ENCODE measurements at places on chromosomes 4 and X.

DNA sequence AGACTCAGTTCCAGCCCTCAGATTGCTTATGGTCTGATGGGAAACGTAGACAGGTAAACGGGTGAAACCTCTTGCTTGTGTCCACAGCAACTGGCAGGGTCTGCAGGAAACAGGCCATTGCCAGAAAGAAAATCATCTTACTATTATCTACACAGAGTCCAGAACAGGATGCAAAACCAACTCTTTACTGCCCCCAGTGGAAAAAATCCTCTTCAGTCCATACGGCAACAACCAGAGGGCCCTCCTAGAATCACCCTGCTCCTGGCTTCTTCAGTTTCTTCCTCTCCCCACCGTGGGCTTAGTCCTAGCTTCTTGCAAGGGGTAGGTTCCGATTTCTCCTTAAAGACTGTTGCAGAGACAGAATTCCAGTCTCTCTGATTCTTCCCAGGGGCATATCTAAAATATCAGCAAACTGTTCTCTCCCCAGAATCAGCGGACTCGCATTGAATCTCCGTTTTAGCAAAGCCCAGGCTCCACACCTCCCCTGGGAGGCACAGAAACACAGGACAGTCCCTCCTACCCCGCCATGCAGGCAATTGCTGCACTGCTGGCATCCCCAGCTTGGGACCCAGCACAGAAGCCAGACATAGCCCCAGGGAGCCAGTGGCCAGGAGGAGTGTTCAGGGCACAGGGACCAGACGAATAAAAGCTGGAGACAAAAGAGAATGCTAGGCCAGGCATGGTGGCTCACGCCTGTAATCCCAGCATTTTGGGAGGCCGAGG, 41.0 kb upstream of the SH3RF1 start:
- DNase-seq: peak; percentile 60

DNA sequence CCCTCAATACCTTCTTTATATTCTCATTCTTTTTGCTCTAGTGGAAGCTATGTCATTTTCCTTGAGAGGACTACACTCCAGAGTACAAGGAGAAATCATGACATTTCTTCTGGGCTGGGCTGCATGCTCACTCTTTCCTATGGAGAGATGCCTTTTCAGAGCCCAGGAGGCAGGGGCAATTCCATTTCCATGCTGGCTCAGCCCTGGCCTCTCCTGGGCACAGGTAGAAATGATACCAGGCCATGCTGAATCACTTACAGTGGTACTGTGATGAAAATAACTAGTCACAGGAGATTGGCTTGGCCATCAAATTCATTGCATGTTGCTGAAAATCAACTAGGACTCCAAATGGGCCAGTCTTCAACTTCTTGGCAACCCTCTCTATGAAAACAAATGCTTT, 34.0 kb upstream of the PPARGC1A start:
- no peak for DNase-seq

- no peak for DNase-seq
Measured at GRCh38 chrX:72381439-72382201, 75.9 kb upstream of the CITED1 start.

DNA sequence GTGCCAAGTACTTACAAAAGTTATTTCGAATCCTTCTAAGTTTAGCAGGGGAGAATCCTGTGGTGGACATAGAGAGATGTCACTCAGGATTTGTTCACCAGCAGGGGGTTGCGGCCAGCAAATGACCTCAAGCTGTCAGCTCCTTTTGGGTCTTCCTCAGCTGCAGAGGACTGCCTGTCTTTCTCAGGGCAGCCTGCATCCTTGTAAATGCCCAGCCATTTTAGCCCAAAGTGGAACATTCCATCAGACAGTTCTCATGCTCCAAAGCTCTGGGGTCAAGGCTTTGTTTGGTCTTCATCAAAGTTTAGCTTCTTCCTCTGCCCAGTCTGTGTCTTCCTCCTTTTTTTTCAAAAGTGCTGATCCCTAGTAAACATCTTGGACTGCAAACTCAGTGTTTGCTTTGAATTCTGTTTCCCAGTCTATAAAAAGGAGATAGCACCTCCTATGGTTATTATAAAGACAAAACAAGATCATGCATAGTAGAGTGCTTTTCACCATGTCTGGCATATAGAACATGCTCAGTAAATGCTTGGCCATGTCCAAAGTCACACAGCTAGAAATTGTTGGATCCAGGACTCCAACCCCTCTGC, 156.4 kb upstream of the GATB start:
- no peak for DNase-seq

GRCh38 chr4:180057299-180057721, 2185.9 kb upstream of the TENM3 start:
- peak; percentile 11 for DNase-seq

GRCh38 chrX:73683236-73683859, 120.4 kb downstream of the CHIC1 start:
- DNase-seq: no peak

DNA sequence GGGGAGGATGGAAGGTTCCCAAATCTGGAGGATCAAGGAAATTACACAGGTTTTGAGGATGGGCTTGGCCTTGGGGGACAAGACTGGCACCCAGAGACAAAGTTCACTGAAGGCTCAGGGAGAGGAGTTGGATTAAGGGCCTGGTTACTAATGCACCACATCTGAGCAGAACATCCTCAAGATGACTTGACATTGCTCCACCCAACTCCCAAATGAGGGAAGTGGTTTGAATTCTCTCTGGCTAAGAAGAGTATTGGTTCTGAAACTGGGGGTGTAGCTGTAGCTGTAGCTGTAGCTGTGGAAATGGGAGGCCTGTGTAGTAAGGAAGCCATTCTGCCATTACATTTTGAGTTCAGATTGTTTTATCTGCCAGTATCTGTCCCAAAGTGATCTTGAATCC, 129.4 kb downstream of the RASL11B start:
- DNase-seq: no peak

DNA sequence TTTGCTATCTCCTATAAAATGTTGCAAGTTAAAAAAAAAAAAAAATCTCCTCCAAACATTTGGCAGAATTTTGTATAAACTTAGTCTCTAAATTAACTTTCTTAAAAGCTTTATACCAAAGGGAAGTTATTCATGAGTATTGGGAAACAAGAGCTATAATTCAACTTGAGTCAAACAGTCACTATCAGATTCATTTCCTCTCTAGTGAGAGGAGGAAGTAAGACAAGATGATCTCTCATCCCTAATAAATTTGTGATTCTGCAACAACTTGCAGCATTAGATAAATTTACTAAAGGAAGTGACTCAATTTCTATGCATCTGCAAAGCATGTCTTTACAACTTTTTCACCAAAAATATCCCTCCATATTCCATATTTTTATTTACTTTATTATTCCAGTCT, 135.4 kb upstream of the GNPDA2 start:
- DNase-seq: no peak

DNA sequence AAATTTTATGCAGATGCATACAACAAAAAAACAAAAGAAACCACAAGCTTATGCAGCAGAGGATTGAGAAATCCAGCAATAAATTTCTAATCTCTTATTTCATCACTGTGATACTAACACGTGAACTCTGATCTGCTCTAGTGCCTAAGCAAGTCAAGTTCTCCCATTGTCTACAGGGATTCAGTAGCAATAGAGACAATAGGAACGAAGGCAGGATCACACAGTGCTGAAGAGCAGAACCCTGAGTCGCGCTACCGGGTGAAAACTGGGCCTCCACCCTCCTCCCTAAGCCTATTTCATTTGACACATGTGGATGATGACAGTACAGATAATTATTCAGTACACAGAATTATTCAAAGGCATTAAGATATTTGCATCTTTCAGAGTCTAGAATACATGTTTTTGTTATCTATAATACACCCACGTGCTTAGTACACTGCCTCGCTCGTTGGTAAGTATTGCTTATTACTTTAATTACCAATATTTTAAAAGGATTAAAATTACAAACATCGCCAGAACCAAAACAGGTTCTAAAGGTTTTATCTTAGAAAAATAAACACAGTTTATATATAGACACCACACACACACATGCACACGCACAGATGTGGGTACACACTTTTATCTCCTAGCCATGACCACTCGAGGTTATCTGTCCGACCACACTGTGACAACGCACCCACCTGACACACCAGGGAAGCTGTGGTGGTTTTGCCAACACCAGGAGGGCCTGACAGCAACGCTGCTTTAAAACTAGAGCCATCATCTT, 60.1 kb downstream of the RFC1 start:
- DNase-seq: no peak

DNA sequence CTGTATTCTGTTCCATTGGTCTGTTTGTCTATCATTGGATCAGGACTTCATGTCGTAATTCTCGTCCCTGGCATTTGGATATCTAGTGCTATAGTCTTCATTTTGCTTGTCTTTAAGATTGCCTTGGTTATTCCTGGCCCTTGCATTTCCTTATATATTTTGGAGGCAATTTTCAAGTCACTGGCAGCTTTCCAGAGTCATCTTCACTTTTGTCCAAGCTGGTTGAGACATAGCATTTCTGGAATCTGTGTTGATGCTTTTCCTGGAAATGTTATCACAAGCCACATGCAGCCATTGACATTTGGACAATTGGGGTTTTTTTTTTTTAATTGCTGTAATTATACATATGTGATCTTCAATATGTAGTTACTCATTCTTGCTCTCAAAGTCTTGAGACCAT, 45.2 kb upstream of the HGFAC start:
- DNase-seq: no peak

DNA sequence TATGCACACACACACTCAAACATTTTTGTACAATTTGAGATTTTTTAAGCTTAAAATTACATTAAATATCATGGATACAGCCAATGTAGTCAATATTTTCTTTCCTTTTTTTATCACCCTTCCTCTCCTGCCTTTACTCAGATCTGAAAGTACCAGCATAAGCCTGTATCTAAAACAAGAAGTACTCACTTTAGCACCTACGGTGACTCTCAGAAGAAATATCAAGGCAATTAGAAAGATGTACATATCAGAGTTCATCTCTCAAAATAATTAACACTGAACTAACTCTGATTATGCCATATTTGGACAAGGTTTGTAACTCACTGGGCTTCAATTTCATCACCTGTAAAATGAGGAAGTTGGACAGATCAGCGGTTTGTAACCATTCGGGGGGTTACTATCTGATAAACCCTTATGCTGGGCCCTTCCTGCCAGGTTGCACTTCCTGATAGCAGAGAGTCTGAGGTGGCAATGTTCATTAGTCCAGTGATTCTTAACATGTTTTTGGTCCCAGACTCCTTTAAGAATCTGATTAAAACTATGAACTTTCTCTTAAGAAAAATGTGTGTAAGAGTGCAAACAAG, 5.7 kb upstream of the GPR174 start:
- DNase-seq: peak; percentile 19

DNA sequence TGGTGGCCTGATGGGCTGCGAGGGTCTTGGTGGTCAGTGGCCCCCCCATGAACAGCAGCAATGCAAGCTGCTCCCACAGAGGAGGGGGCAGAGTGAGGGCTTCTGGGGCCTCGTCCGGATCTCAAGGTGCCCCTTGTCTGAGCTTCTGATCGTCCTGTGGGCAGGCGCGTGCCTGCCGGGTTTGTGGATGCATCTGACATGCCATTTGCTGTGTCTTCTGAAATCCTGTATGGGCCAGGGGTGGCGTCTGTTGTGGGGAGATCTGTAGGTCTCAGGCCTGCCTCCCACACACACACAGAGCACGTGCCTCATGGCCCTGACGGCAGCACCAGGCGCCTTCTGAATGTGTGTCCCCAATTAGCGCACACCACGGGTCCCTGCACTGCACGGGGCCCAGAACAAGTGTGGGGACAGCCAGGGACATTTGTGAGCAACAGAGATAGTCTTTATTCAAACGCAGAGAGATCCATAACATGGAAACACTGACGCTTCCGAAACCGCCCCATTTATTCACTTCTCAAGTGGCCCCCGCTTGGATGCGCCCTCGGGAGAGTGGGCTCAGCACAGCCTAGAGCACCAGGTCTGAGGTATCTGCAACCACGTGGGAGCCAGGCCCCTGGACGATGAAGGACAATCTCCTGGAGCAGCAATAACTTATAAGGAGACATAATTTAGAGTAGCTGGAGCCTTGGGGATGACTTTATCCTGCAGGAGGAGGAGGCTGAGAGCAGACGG, 5.7 kb downstream of the SPON2 start:
- DNase-seq: no peak

- peak; percentile 26 for DNase-seq
Measured at GRCh38 chr4:143372093-143372915, 35.6 kb downstream of the GAB1 start.

DNA sequence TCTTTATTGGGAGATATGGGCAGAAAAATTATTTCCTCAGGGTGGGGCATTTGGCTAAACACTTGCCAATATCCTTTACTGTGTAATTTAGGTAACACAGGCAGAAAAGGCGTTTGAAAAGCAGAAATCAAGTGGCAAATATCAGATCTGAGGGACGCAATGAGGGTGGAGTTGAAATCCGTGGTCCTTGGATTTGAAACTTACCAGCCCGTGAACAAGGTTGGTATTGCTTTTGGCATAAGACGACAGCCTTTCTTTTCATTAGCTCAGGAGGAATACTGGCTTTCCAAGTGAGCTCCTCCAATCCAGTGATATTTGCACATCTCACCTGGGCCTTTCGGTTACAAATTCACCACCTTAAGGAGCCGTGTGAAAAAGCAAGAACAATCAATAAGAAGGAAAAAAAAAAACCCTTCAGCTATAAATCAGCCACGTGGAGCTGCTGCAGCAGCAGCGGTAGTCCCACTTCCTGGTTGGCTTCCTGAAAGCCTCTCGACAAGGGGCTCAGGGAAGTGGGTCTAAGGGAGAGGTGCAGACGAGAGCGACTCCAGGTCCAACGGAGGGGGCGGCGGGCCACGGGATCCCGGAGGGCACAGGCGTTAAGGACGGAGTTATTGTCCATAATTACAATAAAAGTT, 734 bp upstream of the GALNT7 start:
- no peak for DNase-seq

GRCh38 chr4:25889589-25890503, 24.2 kb upstream of the SMIM20 start:
- DNase-seq: no peak

- no peak for DNase-seq
Measured at GRCh38 chrX:45952030-45952429, 593.2 kb downstream of the ZNF674 start.

DNA sequence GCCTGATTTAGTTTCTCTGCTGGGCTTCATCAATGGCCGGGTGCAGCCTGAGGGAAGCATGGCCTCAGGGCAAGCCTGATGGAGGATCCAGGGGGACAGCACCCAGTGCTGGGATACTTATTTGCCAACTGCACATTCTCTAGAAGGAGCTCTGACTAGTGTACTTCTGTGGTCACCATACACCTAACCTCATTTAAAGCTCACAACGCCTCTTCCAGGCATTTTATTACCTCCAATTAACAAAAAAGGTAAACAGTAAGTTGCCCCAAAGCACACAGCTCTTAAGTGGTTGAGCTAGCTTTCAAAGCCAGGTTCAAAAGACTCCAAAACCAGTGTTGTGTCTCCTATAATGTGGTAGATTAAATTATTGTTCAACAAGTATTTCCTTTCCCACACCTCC, 26.8 kb upstream of the ATXN3L start:
- no peak for DNase-seq
